ENCODE measurements at places on chromosomes 4 and X. TPM values are rescaled to one million over a fixed set of nuclear protein-coding genes. Genes with fewer than 3 reads are reported as not detected.
A peak's percentile ranks its signal among the peaks of the same experiment; 100 is the strongest.

TGIF2LX gene
- total RNA-seq, result not detected

- H3K27ac ChIP-seq, result no peak overlapping the region
- no peak for DNase-seq
- H3K4me3 ChIP-seq, result no peak overlapping the region
- H3K36me3 ChIP-seq, result no peaks in the 10 kb centered on the region
- H3K4me1 ChIP-seq, result no peaks in the 10 kb centered on the region
- no peaks in the 10 kb centered on the region for H3K27me3 ChIP-seq
Measured at GRCh38 chr4:94650690-94651089, 107.1 kb upstream of the BMPR1B start.

CT47B1 gene
- not detected for total RNA-seq

ADAMTS3 gene
- 2.1 TPM for total RNA-seq

GRCh38 chr4:79899481-79899880 lies 173.5 kb downstream of the ANTXR2 start:
- H3K36me3 ChIP-seq, result no peaks in the 10 kb centered on the region
- H3K4me3 ChIP-seq, result no peak overlapping the region
- no peak overlapping the region for H3K27ac ChIP-seq

DNA sequence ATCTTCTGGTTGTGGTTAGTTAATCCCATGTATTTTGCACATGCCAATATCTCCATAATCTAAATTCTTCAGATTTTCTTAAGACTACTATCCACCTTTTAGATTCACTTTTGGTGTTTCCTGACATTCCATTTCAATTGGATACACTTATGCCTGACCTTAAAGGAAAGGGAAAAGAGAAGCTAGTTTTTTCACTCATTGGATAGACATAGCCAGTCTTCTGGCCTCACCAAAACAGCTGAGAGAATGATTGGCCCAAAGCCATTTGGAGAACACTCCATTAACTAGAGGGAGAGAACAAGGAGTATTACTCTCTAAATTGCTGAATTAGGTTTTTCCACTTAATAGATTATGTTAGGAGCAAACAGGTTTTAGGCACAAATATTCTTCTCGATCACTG lies 4.0 kb downstream of the PRPS1 start:
- peaks cover 4% of the 10 kb centered on the region for H3K4me1 ChIP-seq
- no peak overlapping the region for H3K27ac ChIP-seq
- no peaks in the 10 kb centered on the region for H3K36me3 ChIP-seq
- no peaks in the 10 kb centered on the region for H3K27me3 ChIP-seq
- H3K4me3 ChIP-seq, result no peak overlapping the region
- peak; percentile 48 for DNase-seq

MAOB gene
- 4.6 TPM for total RNA-seq

MAMLD1 gene
- total RNA-seq, result 0.77 TPM

GRCh38 chrX:10986616-10987015 lies 124.5 kb upstream of the HCCS start:
- H3K4me3 ChIP-seq, result no peak overlapping the region
- H3K36me3 ChIP-seq, result no peaks in the 10 kb centered on the region
- H3K4me1 ChIP-seq, result no peaks in the 10 kb centered on the region
- no peaks in the 10 kb centered on the region for H3K27me3 ChIP-seq
- H3K27ac ChIP-seq, result no peak overlapping the region
- no peak for DNase-seq

GABRG1 gene
- total RNA-seq, result not detected

ARR3 gene
- not detected for total RNA-seq

DNA sequence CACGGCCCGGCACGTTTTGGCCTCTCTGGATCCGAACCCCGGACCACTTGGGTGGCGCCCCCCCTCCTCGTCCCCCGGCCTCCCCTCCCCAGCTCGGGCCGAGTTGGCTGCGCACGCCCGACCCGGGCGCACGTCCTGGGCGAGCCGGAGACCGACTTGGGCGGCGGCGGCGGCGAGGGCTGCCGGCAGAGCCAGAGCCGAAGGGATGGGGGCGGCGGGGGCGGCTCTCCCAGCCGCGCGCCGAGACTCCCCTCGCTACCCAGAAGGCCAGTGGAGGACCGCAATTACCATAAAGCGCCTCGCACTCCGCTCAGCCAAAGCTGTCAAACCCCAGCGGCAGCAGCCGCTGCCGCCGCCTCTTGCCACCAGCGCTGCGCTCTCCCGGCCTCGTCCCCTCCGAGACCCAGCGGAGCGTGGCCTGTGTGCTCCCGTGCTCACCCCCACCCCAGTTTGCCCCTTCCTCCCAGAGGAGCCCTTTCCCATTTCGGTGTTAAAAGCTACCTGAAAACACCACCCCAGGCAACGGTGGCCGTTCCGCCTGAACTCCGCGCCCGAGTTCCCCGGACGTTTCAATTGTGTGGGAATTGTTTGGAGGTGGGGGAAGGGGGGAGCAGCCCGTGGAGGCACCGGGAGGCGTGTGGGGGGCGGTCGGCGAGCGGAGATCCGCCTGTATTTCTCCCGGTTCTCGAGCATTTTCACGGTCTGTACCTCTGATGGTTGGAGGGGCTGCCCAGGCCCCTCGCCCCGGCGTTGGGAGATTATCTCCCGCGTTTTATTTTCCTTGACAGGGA lies 701 bp upstream of the BCOR start:
- H3K36me3 ChIP-seq, result no peaks in the 10 kb centered on the region
- H3K27ac ChIP-seq, result no peak overlapping the region
- peak; percentile 39 for DNase-seq
- H3K4me1 ChIP-seq, result no peaks in the 10 kb centered on the region
- peak overlapping the region; percentile 63 for H3K4me3 ChIP-seq

All from fibroblast of lung (primary cell).